C1 segment of cervical spinal cord (tissue), 14 donors: ENCODE measurements at places on chromosomes 2 and 18.

- DNase-seq, result no peak
Observed at GRCh38 chr2:136162438-136162837, 44.5 kb upstream of the CXCR4 start.

GRCh38 chr2:75246441-75247167, 47.3 kb upstream of the TACR1 start:
- DNase-seq, result no peak

GRCh38 chr2:187271825-187272224, 176.2 kb downstream of the CALCRL start:
- no peak for DNase-seq

GRCh38 chr18:59768409-59768808, 71.2 kb upstream of the CCBE1 start:
- no peak for DNase-seq
